ENCODE measurements at places on chromosomes 6 and 20.

- DNase-seq, result no peak
These were observed 12.8 kb upstream of the PNRC1 start for GRCh38 chr6:89067796-89068195.

DNA sequence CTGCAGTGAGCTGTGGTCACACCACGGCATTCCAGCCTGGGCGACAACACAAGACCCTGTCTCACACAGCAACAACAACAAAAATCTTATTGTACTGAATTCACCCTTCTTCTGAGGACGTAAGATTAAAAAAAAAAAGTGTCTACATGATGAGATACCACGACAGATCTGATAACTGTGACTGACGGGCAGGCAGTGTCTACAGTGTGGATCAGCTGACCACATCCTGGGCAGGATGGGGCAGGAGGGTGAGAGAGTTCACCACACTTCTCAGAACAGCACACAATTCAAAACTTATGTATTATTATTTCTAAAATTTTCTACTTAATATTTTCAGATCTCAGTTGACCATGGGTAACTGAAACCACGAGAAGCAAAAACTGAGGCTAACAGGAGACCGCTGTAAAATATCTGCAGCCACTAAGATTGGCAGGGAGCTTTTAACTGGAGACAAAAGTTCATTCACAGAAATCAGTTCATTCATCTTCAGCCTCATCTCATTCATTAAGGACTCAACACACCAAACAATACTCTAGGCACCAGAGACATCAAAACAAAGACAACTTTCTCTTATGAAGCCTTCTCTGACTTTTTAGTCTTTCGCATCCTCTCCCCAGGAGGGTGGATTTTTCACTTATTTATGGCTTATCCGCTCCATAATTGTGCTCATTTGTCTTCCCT lies 15.7 kb upstream of the NHSL1 start:
- DNase-seq, result no peak

DNA sequence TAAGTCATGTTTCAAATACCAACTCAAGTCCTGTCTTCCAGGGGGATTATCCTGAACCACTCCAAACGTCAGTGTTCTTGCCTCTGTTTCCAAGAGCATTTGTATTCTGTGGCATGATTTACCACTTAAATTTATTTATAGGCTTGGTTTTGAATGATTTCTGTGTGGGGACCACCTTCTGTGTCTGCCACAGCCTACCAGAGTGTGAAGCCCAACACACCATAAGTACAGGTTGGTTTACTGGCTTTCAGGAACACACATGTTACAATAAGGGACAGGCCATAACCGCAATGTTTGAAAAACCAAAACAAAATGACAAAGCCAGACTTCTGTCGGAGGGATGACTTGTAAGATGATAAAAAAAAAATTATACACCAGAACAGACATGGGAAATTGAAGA lies 56.5 kb upstream of the MAP3K7 start:
- no peak for DNase-seq

DNA sequence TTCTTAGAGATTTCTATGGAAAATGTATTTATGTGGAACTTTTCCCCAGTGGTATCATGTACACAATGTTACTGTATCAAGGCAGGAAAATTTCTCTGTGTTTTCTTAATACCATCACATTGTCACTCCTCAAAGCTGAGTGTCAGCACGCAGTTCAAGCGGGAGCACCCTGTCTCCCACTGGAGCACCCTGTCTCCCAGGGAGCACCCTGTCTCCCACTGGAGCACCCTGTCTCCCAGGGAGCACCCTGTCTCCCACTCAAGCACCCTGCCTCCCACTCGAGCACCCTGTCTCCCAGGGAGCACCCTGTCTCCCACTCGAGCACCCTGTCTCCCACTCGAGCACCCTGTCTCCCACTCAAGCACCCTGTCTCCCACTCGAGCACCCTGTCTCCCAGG lies 51.3 kb downstream of the PSMG4 start:
- DNase-seq, result no peak

GRCh38 chr6:75243333-75244062 lies at the start of gene COX7A2:
TSS of gene COX7A2 (minus strand) at chr6:75243801. CDS start at chr6:75243734, 67 bp downstream.
- DNase-seq, result peak; percentile 65

DNA sequence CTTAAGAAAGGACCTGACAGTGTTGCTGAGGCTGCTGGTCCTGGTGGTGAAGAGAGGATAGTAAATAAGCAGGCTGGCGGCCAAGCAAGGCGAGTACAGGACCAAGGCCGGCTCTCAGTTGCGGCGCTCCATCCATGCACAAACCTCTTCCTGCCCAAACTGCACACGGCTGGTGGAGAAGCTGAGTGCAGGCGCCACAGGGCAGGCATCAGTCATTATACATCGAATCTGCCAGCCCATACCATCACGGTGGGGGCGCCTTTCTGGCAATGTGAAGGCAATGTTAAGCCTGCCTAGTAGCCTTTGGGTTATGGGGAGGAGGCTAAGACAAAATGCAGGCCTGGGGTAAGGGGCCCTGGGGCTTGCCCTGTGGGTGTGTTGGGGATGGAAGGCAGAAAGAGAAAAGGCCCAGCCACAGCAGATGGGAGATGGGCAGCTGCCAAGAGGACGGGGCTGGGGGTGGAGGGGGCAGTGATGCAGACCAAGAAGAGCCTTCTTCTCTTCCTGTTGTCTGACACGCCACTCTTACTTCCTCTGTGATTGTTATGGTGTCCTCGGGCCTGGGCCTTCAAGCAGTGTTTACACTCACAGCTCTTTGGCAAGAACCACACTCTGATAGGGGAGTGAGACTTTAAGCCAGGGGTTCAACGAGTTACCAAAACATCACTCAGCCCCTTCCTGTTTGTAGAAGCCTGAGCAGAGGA lies 20.3 kb upstream of the KCNK16 start:
- DNase-seq, result no peak

- no peak for DNase-seq
These were observed 43.3 kb upstream of the MRPS10 start for GRCh38 chr6:42260972-42261371.

- no peak for DNase-seq
These were observed 53.3 kb downstream of the TRAM2 start for GRCh38 chr6:52523378-52524142.

- no peak for DNase-seq
These were observed 190.8 kb downstream of the MTFR2 start for GRCh38 chr6:136059308-136059707.

DNA sequence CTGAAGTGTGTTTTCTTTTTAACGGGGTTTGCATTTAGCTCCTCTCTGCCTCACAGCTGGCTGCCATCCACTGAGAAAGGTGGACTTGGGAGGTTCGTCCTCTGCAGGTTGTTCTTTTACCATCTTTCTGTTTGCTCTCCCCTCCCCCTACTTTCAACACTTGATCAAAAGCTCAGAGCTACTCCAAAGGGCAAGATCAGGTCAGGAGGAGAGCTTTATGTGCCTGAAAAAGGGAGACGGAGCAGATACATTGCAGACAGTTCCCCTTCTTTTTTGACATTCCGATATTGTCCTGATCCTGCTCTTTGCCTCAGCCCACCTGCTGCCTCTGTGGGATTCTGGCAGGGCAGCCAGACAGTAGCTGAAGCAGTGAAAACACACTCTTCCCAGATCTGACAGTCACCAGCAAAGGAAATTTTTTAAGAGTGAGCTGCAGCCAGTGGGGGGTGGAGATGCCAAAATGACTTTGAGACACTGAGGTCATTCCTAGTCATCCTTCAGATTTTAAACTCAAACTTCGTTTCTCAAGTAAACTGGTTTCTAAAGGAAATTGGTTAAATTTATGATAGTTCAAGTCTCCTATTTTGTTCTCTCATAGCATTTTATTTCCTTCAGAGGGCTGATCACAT lies 26.5 kb downstream of the SMLR1 start:
- no peak for DNase-seq

DNA sequence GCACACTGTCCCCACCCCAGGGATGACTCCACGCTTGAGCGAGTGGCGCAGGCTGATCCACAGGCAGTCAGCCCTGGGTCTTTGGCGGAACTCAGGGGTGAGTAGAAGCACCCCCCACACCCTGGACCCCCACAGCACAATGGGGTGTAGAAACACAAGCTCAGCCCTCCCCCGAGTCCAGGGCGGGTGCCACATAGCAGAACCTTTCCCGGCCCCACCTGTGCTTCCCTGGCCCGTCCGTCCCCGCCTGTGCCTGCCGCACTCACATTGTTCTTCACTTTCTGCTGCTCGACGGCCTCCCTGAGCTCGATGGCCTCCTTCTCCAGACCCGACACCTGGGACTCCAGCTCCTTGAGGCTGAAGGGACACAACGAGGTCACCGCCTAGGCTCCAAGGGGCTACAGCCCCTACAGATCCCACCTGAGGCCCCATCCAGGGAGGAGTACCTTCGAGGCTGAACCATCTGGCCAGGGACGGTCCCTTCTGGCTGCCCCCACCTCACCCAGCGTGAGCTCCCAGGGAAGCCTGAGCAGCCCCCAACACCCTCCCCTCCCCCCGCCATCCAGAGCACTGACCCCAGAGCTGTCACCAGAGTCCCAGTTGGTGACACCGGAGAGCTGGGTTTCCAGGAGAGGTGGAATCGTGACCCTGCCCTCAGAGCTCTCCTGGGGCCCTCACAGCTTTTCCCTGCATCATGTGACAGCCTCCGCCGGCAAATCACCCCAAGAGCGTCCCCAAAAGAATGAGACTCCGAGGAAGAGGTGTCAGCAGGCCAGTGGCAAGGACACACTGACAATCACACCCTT lies 55.6 kb downstream of the DSTN start:
- DNase-seq, result no peak

DNA sequence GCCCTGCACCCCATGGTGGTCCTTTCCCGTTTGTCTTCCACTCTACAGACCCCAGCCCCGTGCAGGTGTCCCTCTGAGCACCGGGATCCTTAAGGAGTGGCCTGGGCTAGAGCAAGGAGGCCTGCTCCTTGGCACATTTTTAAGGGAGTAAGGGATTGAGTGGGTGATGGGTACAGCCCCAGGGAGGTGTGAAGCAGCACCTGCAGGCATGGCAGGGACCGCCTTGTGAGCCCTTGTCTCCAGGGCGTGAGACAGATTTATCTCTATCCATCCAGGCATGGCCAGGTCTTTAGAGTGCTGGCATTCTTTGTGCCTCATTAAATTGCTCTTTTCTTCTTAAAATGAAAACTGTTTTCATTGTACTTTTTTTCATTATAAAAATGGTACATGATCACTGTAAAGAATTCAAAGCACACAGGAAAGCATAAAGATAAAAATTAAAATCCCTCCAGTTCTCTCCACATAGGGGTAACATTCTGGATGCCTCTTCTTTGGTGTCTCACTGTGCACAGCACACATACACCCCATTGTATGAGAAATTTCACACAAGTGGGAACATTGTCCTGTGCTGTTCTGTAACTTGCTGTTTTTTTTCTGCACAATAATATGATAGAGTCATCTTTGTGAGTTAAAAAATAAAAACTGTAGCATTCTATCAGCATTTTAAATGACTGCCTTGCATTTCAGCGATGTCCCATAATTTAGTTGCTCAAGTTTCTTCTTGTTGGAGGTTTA lies 31.9 kb upstream of the ZNF831 start:
- DNase-seq, result no peak

DNA sequence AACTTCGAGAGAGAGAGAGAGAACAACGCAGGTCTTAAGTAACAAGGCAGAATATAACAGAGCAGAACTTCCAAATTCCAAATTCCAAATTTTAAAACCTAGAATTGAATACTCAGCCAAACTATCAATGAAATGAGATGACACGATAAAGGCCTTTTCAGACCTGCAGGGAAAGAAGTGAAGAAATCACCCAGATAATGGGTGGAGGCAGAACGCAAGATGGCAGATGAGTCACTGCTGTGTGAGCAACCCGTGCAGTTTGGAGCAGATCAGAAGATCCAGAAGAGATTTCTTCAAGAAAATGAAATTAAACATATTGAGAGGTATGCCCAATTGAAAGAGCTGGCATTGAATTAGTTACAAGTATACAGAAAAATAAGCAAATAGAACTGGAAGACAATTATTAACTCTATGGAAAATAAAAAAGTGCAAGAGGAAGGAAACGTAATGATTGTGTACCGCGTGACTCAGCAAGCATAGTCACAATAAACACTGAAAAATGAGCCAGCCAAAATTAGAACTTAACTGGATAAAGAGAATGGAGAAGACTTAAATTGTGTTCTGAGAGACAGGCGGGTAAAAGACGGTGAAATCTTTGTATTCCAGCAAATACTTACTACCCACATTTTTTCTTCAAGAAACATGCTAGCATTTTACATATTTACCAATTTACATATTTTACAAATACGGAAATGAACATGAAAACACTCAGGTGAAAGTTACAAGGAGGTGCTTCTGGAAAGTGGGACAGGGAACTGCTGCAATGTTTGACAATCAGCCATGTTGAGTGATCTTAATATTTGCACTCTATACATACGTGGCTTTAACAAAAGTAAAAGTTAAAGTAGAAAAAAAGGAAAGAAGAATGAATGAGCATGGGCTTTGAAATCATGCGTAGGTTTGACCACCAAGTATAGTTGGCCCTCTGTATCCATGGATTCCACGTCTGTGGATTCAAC lies 87.9 kb upstream of the CDYL start:
- DNase-seq, result no peak

DNA sequence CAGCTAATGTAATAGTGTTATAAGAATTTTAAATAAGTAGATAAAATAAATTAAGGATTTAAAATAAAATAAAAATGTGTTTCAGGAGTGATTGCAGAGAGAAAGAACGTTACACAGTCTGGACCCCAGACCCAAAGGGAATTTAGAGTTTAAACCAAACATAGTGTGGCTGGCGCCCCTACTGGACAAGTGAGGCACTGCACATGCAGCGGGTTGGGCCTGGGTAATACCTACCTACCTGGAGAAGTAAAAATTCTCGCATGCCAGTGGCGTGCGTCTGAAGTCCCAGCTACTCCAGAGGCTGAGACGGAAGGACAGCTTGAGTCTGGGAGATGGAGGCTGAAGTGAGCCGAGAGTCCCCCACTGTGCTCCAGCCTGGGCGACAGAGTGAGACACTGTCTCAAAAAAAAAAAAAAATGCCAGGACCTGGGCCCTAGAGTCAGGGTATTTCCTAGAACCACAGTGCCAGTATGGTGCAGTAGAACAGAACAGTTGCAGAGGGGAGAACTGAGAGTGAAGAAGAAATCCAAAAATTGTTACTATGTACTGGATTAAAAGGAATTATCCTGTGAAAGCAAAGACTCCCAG lies 71.4 kb upstream of the TCF21 start:
- no peak for DNase-seq

DNA sequence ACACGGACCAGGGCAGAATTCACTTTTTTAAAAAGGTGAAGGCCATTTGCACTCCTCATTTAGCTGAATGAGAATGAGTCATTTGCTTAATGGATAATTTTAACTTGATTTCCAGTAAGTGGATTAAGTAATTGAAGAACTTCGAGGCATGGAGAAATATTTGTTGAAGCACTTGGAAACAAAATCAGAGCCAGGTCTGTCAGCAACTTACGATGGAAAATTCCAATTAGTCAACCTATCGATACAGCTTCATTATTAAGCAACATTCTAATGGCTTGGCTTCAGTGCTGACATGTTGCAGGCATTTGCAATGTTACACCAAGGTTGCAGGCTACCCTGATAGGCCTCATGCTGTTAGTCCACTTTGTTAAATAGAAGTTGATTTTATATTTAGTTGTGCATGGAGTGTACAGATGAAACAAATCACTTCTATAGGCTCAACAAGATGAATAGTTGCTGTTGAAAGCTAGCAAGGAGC lies 423.5 kb upstream of the SLC35B3 start:
- DNase-seq, result no peak

- no peak for DNase-seq
These were observed 11.0 kb downstream of the SRC start for GRCh38 chr20:37356961-37357371.

- no peak for DNase-seq
These were observed 701.3 kb upstream of the CHD6 start for GRCh38 chr20:42319252-42320013.

All from T1000 (cell line).